ENCODE measurements at places on chromosomes 16 and 17. TPM values are rescaled to one million over a fixed set of nuclear protein-coding genes. Genes with fewer than 3 reads are reported as not detected.

The NPIPB9 gene
- 2.3 TPM for total RNA-seq

The SLFN12 gene
- 52.5 TPM for total RNA-seq

The PYY gene
- not detected for total RNA-seq

GRCh38 chr16:50996830-50997186 lies 154.3 kb downstream of the SALL1 start:
- no peak for DNase-seq

- DNase-seq = no peak
Observed at GRCh38 chr17:732067-732901, at the start of gene TLCD3A. TLCD3A (plus strand) TSS chr17:732596; CDS start chr17:732648, 52 bp downstream.

GRCh38 chr17:45086865-45087503 lies 25.9 kb downstream of the NMT1 start:
- DNase-seq = no peak

GRCh38 chr17:6913608-6914443 lies 82.0 kb upstream of the ALOX12 start:
- DNase-seq = peak; percentile 10

DNA sequence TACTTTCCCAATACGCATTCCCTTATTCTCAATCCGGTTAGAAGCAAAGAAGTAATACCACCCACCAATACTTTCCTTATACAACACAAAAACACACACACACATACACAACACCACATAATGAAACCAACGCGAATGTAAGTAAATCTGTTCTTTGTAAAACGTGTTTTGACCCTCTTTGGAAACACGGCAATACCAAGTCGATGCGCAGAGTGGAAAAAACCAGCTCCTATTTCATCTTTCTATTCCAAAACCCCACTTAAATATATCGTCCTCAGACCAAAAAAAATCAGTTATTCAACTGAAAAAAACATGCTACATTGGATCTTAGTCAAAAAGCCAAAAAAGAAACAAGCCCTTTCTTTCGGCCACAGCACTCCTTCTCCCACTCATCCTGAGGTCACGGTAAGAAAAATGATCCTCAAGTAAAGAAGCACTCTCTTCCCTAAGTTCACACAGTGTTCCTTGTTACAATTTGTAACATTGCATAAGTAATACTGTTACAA lies 31.0 kb upstream of the ARL4D start:
- peak; percentile 94 for DNase-seq

GRCh38 chr17:16251556-16251955 lies 34.5 kb downstream of the PIGL start:
- DNase-seq = no peak

- no peak for DNase-seq
Observed at GRCh38 chr16:17068524-17068923, 402.2 kb downstream of the XYLT1 start.

- no peak for DNase-seq
Observed at GRCh38 chr17:42122371-42123303, at the start of gene HSPB9. HSPB9 (plus strand) TSS chr17:42122804; CDS start chr17:42122851, 47 bp downstream.

Measured in astrocyte (in vitro differentiated cells and primary cell).